Iris pigment epithelial cell (primary cell): ENCODE measurements at places on chromosomes 5 and 9.

- no peak for DNase-seq
Observed at GRCh38 chr5:149257131-149257530, 14.5 kb upstream of the AFAP1L1 start.

- DNase-seq, result peak; percentile 42
Observed at GRCh38 chr5:473551-474192, 30.7 kb downstream of the EXOC3 start.

GRCh38 chr9:131480258-131480657, 22.5 kb upstream of the POMT1 start:
- no peak for DNase-seq

DNA sequence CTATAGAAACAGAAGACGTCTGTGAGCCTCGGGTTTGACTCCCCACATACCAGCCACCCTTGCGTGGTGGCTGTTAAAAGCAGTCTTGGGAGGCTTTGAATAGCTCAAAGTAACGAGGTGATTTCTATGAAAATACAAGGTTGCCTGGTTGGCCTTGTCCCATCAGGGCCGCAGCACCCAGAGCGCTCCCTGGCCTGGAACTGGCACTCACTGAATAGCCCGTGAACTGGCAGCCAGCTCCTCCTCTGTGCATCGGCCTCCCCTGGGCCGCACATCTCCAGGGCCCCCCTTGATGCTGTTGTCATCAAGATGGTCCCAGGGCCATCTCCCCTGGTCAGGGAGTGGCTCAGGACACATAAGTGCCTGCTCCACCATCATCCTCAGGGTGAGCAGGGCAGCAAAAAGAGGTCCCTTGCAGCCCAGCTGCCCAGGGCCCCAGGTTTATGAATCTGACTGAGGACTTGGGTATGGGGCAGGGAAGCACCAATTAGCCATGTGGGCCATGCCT, 144.6 kb upstream of the PPP1R26 start:
- DNase-seq, result no peak

DNA sequence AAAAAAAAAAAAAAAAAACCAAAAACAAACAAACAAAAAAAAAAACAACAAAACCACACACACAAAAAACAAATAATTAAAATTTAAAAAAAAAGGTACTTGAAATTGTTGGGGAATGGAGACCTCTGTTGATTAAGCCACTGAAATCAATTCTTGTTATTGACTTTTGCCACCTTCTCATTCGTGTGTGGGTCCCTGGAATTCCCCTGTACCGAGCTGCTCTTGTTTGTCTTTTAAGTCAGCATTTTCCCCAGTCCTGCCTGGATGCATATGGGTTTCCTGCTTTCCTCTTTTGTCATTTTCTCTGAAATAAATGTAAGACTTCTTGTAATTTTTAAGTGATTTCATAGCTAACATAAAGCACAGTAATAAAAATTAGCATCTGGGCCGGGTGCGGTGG, 45.5 kb downstream of the GPBP1 start:
- DNase-seq, result no peak

DNA sequence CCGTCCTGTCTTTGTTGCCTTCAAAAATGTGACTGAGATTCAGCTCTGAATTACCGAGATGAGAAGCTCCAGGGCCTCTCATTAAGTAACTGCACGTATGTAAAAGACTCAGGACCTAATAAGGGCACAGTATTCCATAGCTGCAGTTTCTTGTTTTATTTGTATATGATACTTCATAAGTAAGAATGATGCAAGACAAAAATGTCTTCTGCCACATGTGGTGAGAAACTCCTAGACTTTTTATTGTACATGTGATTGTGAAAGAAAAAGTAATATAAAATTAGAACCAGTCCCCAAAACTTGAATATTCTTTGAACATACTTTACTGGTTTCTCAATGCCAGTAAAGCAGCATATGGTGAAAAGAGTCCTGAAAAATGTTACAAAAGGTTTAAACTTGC, 110.1 kb upstream of the OTULINL start:
- no peak for DNase-seq

GRCh38 chr5:160492565-160492964, 70.9 kb downstream of the PTTG1 start:
- DNase-seq, result no peak

DNA sequence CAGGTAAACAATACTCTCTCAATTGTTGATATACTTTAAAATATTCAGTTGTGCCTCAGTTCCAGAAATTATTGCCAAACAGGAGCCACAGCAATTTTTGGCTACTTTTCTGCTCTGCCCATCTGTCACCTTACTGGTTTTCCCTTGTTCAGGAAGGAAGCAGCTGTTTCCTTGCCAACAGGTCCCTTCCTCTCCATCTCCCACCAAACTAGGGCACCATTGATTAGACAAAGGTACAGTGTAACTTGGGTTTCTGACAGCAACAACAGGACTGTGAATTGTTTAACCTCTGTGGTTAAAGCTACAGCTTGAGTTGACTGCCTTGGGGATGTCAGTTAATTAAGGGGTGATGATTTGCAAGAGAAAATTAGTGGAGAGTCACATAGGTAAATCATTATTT, 76.9 kb downstream of the PIP5K1B start:
- no peak for DNase-seq

GRCh38 chr9:95857896-95858295, 17.6 kb upstream of the ERCC6L2 start:
- DNase-seq, result no peak

DNA sequence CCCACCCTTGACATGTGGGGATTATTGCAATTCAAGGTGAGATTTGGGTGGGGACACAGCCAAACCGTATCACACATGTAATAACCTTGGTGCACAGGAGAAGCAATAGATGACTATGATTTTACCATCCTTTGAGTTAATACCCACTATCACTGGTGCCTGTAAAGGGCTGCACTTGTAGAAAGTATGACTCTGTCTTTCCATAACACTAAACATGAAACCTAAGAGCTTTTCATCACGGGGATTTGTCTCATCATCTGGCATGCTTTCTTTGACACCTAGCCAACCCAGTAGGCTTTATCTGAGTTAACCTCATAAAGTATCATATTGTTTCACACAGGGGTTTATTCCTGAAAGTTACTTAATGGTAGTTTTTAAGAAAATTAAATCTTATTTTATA, 188.9 kb upstream of the TNC start:
- peak; percentile 34 for DNase-seq

GRCh38 chr5:139181835-139182452, 16.2 kb downstream of the SIL1 start:
- DNase-seq, result peak; percentile 65

GRCh38 chr5:119356612-119357188, 881 bp downstream of the TNFAIP8 start:
- DNase-seq, result peak; percentile 16

- DNase-seq, result peak; percentile 92
Observed at GRCh38 chr5:151234476-151235238, 10.8 kb upstream of the CCDC69 start.

GRCh38 chr5:181223058-181223728, at the start of gene TRIM41:
TSS of gene TRIM41 (plus strand) at chr5:181223281. CDS start at chr5:181224000, 719 bp downstream.
- DNase-seq, result peak; percentile 99

DNA sequence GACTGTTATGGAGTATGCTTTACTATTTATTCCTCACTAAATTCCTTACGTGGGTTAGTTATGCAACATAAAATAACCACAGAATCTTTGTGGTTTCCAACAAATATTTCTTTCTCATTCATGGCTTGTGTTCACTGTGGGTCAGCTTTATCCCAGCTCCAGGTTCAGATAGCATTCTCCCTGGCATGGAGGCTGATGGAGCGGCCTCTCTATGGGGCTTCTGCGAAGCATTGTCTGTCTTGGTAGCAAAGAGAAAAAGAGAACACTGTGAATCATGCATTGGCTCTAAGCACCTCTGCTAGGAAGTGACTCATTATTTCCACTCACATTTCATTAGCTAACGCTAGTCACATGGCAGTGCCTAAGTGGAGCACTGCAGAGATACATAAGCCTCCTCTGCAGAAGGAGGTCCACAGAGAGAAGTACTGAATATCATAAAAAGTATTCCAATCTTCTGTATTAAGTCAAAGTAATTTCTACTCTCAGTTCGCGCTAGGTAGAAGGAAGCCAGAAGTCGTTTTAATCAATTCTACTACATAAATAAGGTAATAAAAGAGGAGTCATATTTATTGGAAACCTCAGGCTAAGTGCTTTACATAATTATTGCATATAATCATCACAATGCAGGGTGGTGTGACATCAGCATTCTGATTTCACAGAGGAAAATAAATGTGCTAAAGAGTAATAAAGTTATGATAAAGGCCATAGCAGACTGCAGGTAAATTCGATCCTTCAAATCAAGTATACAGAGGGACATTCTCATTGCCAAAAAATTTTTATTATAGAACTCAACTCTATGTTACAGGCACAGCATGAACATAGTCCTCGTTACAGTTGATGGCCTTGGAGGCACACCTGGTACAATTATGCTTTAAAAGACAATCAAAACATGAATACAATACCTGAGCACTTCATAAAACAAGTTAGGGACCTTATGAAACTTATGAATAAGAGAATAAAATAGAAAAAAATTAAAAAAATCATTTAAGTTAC, 531.1 kb downstream of the CETN3 start:
- DNase-seq, result peak; percentile 96

GRCh38 chr5:172852490-172853354, 18.7 kb downstream of the ERGIC1 start:
- no peak for DNase-seq

- DNase-seq, result no peak
Observed at GRCh38 chr5:1804001-1804690, 2.9 kb downstream of the NDUFS6 start.

DNA sequence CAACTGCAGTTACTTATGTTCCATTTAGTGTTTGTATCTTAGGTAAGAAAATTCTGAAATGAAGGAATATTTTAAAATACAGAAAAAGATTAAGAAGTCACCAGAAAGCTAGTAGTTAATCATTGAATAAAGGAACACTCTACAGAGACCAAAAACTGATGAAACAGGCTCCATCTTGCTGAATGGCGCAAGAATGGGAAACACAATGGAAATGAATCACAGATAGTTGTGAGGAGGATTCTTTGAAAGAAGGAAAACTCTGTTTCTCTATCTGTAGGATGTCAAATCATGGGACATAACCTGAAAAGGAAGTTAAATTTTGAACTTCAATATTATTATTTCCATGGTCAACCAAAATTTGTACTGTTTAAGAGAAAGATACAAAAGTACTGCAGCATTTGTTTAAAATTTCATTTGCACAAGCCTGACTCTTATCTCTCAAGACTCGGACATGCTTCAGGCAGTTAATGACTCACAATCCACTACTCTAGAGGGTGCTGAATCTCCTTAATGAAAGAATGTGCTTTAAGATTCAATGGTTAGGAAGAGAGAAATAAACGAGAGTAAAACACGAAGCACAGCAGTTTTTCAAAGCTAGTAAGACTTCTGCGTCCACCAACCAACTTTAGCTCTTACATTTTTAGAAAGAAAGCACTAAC, 1064.4 kb upstream of the DMAC1 start:
- peak; percentile 9 for DNase-seq

DNA sequence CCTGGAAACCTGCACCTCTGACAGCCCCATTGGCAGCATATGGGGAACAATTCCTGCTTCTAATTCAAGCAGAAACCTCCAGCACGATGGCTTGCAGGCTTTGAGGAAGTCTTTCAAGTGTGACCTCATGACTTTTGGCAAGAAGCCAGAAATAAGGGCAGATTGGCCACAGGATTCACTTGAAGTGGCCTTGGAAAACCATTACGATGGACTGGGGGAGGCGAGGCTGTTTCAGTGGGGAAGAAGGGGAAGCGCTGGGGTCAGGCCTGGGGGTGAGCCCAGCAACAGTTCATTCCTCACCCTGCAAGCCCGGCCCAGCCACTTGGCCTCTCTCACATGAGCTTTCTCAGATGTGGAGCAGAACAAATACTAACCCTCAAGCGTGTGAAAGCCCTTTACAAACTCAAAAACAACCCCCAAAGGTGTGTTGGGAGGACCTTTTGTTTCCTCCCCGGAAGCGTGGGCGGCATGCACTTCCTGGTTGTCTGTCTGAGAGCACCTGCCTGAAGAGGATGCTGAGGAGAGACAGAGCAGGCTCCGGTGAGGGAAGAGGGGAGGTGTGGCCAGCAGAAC, 26.9 kb upstream of the EEIG1 start:
- peak; percentile 60 for DNase-seq

DNA sequence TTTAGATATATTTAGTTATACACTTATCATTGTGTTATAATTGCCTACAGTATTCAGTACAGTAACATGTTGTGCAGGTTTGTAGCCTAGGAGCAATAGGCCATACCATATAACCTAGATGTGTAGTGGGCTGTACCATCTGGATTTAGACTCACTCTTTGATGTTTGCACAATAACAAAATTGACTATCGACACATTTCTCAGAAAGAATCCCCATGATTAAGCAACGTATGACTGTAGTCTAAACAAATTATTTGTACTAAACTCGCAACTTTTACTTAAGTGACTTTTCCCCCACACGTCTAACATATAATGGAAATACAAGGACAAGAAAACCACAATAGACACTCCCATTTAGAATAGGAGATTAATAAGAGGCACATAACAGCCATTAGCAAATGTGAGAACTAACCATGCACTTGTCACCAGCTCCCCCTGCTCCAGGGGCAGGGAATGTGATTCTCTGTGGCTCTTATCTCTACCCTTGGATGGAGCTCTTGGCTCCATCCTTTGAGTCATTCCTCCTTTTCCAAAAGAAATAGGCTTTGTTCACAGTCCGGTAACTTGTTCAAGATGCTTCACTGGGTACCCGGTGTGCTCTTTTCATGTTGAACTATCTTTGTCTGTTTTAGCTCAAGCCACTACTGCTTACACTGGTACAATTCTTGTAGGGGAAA, 8.7 kb upstream of the B4GALT1 start:
- no peak for DNase-seq

DNA sequence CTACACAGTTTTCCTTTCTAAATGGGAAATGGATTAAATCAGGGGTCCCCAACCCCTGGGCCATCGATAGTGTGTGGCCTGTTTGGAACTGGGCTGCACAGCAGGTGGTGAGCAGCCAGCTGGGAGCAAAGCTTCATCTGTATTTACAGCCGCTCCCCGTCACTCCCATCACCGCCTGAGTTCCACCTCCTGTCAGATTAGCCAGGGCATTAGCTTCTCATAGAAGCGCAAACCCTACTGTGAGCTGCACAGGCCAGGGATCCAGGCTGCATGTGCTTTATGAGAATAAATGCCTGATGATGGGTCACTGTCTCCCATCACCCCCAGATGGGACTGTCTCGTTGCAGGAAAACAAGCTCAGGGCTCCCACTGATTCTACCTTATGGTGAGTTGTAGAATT, 41.2 kb upstream of the FLT4 start:
- DNase-seq, result no peak

GRCh38 chr5:35230038-35230611, at the start of gene PRLR:
TSS of gene PRLR (minus strand) at chr5:35230487. CDS start at chr5:35089620, 140,867 bp downstream.
- peak; percentile 41 for DNase-seq
